ENCODE measurements at places on chromosomes 16 and 17.
A peak's percentile ranks its signal among the peaks of the same experiment; 100 is the strongest.

DNA sequence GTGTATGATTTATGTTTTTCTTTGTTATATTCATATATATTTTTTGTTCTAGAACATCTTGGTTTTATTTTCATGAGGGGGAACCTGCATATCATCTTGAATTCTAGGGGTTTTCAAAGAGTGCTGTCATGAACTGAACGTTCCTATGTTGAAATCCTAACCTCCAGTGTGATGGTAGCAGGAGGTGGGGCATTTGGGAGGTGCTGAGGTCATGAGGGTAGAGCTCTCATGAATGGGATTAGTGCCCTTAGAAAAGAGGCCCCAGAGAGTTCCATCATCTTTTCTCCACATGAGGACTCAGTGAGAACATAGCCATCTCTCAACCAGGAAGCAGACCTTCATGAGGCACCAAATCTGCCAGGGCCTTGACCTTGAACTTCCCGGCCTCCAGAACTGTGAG is 34.6 kb upstream of the CCDC182 start:
- no peak for DNase-seq

DNA sequence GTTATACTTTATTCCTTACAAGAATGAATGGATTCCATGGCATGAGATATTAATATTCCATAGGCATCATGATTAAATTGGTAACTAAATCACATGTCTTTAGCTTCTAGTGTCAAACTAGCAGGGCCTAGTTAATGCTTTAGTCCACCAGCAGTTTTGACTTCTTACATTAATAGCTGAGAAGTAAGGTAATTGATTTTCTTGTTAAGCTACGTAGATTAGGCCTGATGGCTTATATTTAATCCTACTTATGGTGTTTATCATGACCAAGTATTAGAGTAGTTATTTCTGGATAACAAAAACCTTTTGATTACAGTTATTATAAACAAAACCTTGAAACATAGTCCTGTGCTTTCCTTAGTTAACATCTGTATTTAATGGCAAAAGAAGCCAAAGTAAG is 184.5 kb downstream of the TANC2 start:
- no peak for DNase-seq

DNA sequence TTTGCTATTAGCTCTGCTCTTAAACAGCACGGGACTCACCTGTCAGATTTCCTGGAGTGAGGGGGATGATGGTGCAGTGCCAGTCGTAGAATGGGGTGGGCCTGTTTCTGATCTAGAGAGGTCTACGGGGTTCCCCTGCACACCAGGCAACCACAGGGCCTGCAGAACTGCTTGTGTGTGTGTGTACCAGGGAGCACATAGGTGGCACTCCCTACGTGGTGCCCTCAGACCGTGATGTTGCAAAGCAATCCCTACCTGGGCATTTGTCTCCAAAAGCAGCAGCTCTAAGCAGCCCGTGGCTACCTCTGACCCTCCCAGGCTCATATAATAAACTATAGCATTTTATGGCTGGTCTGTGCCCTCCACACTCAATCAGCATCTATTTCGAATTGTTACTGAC is 38.5 kb downstream of the MPRIP start:
- no peak for DNase-seq

GRCh38 chr17:66839616-66840015 is 4.7 kb downstream of the CACNG5 start:
- no peak for DNase-seq

DNA sequence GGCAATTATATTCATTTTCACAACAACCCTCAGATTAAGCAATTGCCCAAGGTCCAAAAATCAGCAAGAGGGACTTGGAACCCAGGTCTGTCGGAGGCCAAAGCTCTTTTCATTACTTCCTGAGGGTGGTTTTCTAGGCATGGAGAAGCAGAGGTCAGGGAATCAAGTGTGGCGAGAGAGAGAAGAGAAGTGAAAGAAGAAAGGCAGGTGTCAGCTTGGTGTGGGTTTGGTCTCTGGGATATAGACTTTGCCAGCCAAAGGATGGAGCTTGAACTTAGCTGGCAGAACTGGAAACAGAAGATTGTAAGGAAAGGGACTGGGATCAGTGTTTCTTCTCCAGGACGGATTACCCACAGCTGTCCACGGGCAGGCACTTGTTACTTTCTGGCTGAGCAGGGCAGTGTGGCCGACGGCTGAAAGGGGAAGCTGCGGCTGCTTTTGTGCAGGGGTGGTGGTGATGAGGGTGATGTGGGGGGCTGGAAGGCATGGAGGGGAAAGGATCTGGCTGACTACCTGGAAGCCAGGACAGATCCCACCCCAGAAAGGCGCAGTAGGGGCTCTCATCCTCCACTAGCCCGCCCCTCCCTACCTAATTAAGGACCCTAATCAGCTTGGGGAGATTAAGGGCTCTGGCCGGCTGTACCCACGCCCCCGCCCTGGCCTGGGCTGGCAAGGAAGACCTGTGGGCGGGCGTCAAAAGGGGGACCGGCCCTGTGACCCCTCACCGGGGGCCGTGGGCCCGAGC is at the start of gene GUCY2D:
GUCY2D (plus strand) TSS at position 640 of the 745 bp plus-strand sequence. CDS start 433 bp downstream, outside the sequence.
- no peak for DNase-seq

- DNase-seq = no peak
Observed at GRCh38 chr17:50638606-50638965, 3.9 kb downstream of the ABCC3 start.

DNA sequence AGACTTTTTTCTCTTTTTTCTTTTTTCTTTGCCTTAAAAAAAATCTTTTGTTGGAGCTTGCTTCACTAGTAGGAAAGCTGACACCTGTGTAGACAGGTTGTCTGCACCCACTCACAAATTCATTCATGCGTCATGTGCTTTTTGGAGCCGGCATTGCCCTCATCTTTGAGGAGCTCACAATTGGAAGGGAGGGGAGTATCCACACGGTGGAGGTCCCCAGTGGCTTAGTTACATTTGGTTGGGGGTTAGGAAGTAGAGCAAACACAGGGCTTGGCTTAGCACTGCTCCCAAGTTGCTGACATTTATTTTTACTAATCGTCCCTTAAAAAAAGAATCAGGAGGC is 18.7 kb upstream of the MEIOB start:
- DNase-seq = no peak

DNA sequence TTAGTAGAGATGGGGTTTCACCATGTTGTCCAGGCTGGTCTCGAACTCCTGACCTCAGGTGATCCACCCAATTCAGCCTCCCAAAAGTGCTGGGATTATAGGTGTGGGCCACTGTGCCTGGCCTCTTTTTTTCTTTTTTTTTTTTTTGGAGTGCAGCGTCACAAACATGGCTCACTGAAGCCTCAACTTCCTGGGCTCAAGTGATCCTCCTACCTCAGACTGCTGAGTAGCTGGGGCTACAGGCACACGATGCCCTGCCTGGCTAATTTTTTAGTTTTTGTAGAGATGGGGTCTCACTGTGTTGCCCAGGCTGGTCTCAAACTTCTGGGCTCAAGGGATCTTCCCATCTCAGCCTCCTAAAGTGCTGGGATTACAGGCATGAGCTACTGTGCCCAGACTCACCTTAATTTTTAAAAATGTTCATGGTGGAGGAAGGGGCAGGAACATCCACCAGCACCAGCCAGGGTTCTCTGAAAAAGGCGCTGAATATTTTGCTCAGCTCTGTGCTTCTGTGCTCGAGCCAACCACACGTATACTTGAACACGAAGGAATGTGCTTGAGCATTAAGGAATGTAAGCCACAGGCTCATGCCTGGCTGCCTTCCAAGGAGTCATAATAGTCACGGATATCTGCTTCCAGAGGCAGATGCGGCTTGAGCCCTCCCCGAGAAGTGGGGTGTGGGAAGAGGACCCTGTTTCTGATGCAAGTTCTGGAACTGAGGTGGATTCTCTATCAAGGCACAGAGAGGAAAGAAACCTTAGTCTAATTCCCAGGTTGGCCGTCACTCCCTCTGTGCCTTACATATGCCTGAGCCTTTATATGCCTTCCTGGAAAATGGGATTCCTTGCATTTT is 65.5 kb upstream of the CREBBP start:
- no peak for DNase-seq

DNA sequence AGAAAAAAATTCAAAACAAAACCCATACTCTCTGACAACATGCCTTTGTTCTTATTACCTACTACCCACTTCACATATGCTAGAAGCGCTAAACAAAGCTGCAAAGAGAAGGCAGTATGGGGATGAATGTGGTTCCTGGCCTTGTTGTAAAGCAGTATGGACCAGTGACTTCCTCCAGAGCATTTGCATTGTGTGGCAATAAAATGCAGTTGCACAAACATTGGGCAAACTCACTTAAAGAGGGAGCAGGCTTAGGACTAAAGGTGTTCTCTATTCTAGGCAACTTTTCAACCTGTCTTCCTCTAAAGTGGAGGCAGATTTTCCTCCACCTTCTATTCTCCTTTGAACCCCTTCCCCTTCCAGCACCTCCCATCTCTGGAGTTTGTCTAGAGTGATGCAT is 17.1 kb downstream of the TMIGD1 start:
- DNase-seq = no peak

DNA sequence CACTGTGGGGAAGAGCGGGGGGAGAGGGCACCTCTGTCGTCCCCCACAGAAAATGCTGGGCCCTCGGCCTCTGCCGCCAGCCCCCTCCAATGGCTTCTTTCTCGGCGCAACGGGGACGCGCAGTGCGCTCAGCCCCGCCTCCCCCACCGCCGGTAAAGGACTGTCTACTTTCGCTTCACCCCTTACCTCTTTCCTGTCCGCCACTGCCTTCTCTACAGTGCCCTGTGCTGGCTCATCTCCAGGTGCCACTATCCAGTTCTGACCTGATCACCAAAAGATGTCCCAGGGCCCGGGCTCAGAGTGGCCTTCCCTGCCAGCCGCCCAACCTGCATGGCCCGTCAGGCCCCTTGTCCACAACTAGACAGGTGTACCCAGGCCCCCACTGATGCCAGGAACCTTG is 7.3 kb downstream of the ENDOV start:
- DNase-seq = no peak

- DNase-seq = no peak
Observed at GRCh38 chr16:24838554-24839266, 7.1 kb upstream of the SLC5A11 start.

- no peak for DNase-seq
Observed at GRCh38 chr17:50052241-50052796, 3.6 kb upstream of the ITGA3 start.

GRCh38 chr16:48366165-48367093 is 18.8 kb downstream of the SIAH1 start:
- peak; percentile 57 for DNase-seq

DNA sequence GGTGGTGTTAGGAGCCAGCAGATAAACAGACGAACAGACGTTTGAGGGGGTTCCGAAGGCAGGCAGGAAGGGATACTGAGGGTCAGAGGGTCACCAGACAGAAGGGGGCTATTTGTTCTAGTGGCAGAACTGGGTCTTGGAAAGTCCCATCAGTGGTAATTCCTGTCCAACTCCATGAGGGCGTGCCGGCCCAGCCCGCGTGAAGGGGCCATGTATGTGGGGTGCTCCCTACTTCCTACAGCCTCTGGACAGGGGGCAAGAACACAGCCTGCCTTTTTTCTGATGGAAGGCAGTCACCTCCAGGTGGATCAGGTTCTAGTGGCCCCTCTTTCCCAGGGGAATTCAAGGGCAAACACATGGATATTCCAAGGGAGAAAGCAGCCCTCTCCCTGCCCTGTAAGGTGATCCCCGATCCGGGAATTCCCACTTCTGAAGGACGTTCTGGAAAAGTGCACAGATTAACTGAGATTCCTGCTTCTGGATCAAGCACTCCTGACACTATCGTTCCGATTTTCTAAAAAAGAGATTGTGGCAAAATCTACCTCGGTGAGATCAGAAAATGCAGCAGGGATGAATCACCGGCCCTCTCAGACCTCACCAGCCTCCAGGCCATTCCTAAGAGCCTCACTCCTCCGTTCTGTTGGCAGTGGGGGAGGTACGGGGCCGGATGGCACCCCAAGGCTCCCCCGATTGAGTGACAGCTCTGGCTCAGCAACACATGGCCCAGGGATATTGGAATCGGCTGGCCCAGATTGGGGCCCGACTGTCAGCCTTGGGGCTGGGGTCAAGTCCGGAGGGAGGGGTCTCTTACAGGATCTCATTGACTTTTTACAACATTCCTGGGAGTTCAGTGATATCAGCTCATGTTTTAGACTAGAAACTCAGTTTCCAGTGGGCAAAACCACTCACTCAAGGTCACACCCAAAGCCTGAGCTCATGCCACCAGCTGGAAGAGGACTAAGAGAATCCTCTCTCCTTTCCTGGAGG is 12.4 kb downstream of the STX1B start:
- DNase-seq = no peak

DNA sequence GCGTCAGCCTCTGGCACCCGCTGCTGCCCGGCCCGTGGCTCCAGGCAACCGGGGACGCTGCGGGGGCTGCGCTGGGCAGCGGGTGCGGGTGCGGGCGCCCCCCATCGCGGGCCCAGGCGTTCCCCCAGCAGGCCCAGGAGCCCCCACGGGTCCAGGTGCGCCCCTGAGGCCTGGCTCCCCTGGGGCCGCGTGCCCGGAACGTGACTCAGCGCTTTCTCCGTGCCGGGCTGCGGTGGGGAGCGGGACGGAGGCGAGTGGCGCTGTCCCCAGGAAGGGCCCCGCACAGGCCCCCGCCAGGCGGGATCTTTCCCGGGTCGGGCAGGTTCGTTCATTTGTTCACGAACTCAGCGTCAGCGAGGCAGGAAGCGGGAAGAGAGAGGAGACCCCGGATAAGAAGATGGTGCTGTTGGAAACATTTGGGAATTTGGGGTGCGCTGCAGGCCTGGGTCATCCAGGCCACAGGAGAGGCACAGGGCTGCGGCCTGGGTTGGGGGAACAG is 18.4 kb upstream of the EXOC7 start:
- DNase-seq = no peak

DNA sequence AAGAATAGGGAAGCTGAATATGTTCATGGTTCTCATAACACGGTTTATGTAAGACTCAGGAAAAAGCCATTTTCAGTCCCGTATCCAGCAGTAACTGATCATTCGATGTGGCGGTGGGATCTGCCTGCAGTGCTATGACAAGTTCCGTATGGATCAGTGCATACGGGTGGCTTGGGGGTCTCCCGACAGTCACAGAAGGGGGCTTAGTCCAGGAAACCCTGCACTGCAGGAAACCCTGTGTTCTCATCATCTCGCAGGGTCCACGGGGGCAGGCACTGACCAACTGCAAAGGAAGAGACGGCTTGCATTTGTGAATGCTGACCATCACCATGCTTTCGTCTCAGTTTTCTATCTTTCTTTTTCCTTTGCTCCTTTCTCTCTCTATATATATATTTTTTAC is 7.7 kb downstream of the MTHFSD start:
- DNase-seq = no peak

DNA sequence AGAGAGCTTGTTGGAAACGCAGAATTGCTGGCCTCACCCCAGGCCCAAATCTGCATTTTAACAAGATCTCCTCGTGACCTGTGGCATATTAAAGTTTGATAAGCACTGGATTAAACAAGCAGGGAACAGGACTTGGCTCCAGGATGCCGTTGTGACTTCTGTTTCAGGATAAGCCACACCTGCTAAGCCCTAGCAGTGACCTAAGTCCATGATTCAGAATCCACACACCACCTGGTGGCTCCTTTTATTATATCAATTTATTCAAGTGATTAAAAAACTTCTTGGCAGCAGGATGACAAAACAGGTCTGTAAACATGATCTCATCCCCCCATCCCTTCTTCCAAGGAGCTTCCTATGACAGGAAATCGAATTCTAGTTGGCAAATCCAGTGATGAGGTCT is 9.1 kb downstream of the NAGPA start:
- peak; percentile 39 for DNase-seq

All from HEK293T (cell line).